ENCODE measurements at places on chromosomes 11 and 22.

GRCh38 chr11:96126917-96127595, 203.1 kb upstream of the MTMR2 start:
- no peak for DNase-seq

- DNase-seq, result no peak
Observed at GRCh38 chr11:31813391-31814175, 2.5 kb upstream of the PAX6 start.

DNA sequence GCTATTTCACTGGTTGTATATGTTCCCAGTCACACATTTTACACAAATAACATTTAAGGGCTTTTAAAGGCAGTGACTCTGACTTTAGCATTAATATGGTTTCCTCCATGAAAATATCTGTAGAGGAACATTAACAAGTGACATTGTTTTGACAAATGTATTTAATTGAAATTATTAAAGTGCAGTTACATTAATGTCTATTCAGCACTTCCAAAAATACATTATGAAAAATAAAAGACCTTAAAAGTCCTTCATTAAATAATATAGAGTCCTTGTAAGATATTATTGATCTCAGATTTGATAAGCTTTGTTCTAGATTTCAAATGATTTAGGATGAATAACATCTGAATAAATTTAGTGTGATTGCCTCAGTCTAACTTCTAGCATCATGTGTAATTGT, 951.9 kb upstream of the CHORDC1 start:
- no peak for DNase-seq

GRCh38 chr11:117176186-117176585, 2.4 kb upstream of the SIDT2 start:
- no peak for DNase-seq

DNA sequence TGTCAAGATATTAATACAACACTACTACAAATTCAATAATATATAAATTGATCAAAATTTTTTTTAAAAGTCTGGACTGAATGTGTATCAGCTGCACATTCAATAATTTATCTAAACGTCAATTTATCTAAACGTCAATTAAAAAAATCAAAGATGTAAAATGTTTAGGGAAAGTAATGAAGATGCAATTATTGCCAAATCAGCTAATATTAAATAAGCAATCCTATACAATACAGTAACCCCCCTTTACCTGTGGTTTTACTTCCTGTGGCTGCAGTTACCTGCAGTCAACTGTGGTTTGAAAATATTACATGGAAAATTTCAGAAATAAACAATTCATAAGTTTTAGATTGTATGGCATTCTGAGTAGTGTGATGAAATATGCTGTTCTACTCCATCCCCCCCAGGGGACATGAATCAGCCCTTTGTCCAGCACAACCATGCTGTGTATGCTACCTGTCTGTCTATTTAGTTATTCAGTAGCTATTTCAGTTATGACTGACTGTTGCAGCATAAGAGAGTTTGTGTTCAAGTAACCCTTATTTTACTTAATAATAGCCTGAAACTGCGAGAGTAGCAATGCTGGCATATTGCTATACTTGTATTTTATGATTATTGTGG, 72.2 kb downstream of the CWF19L2 start:
- DNase-seq, result no peak
